CD4-positive, alpha-beta T cell treated with Interleukin-12 subunit alpha and Interleukin-12 subunit beta, for 1 hour (primary cell): ENCODE measurements at places on chromosomes 16 and 17.

DNA sequence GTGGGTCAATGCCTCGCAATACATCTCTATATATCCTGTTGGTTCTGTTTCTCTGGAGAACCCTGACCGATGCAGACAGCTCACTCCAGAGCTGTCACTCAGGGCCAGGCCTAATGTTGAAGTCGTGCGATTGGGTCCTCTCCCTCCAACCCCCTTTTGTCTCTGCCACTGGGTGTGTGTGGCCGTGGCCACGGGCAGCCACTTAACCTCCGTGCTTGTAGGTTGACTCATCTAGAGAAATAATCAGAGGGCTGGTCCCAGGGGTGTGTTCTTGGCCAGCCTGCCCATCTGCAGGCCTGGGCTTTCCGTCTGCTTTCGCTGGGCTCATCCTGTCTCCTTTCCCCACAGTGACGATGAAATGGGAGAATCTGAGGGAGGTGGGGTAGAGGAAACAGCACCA lies 7.4 kb downstream of the ADAD2 start:
- DNase-seq: no peak

DNA sequence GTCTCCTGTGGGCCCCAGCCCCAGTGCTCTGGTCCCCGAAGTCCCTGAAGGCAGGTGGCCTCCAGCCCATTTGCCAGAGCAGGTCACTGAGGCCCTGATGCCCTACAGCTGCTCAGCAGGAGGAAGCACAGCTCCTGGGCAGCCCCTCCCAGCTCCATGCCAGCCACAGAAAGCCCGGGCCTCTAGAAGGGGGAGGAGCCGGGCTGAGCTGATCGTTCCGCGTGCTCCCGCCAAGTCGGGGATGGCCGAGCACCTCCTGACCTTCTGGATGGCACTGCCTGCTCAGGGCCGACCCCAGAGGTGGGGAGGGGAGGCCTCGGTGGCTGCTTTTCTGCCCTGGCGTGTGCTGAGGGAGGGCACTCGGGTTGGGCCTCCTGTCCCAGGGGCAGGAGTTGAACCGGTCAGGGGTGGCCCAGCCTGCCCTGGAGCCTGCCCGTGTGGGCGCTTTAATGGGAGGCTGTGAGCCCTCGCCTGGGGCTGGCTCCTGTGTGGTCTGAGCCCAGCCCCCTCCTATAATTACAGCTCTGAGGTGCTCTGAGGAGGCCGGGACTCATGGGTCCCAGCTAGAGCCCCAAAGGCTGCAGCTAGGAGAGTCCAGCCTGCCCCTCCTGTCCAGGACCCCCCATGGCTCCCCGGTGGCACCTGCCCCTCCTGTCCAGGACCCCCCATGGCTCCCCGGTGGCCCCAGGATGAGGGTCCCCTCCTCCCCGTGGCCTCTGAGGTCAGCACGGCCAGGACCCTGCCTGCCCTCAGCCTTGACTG lies 29.7 kb downstream of the ZFPM1 start:
- no peak for DNase-seq

DNA sequence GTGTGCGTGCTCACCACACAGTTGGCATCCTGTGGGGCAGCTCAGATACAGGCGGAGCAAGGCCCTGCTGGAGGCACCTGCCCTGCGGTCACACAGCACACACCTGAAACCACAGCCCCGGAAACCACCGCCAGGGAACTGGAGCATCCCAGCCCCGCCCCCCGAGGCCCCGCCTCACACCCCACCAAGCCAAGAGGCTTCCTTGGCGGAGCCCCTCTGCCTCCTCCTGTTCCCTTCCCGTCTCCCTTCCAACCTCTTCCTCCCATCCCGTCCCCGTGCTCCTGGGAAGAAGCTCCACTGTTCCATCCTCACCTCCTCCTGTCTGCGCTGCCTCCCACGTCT lies 205.5 kb downstream of the NTN1 start:
- DNase-seq: peak; percentile 30

DNA sequence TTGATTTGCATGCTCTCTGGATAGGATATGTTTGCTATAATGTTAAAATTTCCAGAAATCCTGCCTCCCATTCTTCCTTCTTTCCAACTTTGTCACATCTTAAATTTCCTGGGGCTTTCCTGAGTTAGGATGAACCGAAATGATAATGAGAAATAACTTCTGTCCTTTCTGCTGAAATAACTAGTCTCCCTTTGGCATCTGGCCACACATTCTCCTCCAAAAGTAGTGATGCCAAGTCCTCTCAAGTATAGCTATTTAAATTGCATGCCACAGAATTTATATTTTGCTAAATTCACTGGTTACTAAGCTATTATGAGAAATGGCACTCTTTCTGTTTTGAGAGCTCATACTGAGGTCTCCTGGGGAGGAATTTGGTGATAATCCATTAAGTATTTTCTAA lies 30.6 kb downstream of the FAM20A start:
- DNase-seq: no peak

GRCh38 chr17:28684963-28685362 lies 23.0 kb downstream of the SUPT6H start:
- DNase-seq: no peak

- DNase-seq: no peak
Measured at GRCh38 chr17:29054835-29055234, 11.9 kb downstream of the PIPOX start.

DNA sequence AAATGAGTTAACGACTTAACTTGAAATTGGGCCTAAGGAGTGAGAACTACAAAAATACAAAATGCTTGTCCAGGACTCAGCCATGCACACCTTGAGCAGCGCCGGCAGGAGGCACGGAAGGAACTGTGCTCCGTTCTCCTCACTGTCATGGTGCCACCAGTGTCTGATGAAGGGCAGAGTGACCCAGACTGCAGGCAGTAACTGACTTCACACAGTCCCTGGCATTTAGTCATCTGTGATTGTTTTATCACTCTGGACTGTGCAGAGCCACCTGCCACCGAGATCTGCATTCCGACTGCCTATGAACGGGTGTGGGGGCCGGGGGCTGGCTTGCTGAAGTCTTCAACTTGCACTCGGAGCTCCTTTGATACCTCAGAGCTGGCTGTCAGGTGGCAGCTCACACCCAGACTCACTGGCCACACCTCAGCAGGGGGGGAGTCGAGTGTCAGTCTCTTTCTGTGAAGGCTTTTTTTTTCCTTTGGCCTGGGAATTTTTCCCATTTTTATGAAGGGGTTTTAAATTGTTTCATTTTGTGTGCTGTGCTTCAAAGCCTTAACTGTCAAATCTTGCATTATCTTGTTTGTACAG lies 20.2 kb upstream of the ENDOV start:
- DNase-seq: no peak

DNA sequence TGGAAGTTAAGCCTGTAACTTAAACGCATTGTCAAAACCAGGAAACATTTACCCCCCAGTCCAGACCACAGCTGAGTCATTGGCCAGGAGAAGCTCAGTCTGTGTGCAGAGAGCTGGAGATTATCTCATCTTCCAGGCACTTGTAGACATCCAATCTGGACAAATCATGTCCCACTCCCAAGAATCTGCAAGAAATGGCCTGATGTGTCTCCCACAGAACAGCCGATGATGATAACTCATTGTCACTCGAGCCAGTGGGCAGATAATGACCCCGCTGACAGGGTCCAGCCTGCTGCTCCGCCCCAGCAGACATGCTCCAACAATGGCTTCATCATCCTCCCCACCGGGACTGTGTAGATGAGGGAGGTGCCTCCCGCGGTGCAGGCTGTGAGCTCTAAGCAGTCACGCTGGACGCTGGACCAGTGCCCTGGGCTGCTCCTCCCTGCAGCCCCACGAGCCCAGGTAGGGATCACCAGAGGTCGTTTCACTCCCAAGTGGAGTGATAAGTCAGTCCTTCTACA lies 322.5 kb downstream of the C16orf95 start:
- DNase-seq: no peak

GRCh38 chr17:43983515-43984411 lies 20.7 kb upstream of the NAGS start:
- no peak for DNase-seq

GRCh38 chr17:11324021-11324420 lies 83.0 kb downstream of the SHISA6 start:
- no peak for DNase-seq

GRCh38 chr16:71337631-71338030 lies 20.9 kb upstream of the CALB2 start:
- no peak for DNase-seq

DNA sequence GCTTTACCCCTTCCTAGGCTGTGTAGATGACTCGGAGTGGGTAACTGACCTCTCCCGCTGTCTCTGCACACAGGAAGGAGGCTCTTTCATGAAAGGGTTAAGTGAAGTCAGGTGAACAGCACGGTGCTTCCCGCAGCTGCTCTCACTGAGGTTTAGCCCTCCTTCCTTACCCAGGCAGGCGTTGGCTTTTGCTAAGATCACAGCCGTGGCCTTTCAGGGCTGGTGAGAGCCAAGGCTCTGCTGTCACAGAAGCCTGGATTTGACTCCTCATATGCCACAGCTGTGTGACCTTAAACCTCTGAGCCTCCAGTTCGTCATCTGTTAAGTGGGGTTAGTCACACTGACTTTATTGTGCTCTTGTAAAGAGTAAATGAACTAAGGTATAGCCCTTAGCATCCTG lies 90.9 kb upstream of the PLCG2 start:
- no peak for DNase-seq

DNA sequence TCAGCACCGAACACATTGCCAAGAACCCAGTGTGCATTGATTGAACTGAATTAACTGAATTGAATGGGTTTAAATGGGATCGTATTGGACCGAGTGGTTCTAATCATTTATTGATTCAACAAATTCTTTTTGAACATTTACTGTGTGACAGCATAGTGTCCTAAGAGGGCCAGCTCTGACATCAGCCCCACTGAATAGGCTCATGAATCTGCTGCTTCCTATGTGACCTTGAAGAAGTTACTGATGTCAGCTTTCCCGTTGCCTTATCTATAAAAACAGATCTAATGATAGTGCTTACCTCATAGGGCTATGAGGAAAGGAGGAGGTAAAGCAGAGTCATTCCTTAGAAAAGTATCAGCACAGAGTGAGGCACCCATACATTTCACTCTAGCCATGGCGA lies 226.3 kb downstream of the CBLN1 start:
- no peak for DNase-seq

- no peak for DNase-seq
Measured at GRCh38 chr16:73319737-73320136, 271.8 kb upstream of the ZFHX3 start.

DNA sequence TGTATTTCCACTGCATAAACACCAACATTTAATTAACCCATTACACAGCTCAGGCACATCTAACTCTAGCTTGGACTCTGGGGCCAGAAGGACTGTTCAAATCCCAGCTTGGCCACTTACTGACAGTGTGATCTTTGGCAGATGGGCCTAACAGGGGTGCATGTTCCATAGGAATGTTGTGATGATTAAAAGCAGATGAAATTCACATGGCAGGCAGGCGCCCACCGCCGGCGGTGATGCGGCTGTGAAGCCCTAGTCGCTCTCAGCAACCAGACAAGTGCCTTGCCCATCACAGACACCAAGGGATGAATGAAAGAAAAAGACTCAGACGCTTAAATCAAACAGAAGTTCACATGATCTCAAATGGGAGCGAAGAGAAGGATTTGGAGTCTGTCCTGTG lies 84.6 kb upstream of the WSB1 start:
- DNase-seq: no peak

DNA sequence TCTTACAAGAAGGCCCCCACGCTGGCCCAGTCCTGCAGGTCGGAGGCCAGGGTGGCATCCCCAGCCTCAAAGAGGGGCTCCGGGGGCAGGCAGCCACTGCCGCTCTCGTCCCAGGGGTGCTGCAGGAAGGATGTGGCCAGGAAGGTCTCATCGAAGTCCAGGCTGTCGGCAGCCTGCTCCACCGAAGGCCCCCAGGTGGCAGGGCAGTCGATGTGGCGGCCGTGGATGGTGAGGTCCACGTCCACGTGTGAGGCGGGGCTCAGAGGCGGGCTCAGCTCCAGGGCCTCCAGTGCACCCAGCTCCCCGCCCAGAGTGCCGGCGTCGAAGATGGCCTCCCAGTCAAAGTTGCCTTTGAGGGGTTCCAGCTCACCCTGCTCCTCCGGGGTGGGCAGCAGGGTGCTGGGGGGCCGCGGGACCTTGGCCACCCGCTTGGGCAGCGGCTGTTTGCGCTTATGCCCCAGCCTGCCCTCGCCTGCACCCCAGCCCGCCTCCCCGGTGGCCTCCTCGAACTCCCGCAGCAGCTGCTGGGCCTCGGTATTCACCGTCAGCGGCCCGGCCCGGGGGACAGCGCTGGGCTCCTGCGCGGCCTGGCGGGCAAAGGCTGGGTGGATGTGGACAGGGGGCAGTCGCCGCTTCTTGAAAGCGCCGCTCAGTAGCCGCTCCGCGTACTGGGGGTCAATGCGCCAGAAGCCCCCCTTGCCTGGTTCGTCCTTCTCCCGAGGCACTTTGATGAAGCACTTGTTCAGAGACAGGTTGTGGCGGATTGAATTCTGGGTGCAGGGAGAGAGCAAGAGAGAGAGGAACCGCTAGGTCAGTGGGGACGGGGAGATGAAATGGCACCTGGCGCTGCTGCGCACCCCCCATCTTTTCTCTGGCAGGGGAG lies 3.5 kb downstream of the FOXJ1 start:
- DNase-seq: no peak

DNA sequence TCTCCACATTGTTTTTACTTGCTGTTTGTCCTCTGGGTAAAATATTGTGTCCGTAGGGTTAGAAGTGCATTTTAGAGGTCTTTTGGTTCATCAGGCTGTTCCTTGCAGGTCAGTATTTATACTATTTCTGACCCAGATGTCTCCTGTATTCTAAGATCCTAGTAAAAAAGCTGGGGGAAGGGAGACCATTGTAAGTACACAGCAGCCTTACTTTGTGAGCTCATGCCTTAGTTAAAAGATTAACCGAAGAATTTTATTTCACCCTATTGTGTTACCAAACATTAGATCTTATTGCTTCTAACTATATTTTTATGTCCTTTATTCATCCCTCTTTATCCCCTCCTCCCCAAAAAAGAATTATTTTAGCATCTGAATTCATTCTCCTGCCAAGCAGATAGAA lies 444.1 kb upstream of the RBFOX1 start:
- DNase-seq: no peak

DNA sequence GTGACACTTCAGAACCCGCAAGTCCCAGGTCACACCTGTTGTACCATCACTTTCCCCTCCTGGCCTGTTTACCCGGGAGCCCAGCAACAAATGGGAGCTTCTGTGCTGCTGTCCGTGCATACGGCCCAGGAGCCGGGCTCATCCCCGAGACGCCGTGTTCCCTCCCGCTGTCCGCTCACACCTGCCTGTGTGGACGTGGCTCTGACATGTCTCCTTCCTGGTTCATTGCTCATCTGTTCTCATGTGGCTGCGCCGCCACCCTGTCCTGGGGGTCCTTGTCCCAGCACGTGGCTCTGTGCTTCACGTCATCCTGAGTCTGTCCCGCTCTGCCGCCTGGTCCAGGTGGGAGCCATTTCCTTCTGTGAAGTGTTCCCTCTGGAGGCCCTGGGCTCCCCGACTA lies 37.9 kb downstream of the TBCD start:
- DNase-seq: no peak

- no peak for DNase-seq
Measured at GRCh38 chr16:9695152-9695551, 487.1 kb downstream of the GRIN2A start.

DNA sequence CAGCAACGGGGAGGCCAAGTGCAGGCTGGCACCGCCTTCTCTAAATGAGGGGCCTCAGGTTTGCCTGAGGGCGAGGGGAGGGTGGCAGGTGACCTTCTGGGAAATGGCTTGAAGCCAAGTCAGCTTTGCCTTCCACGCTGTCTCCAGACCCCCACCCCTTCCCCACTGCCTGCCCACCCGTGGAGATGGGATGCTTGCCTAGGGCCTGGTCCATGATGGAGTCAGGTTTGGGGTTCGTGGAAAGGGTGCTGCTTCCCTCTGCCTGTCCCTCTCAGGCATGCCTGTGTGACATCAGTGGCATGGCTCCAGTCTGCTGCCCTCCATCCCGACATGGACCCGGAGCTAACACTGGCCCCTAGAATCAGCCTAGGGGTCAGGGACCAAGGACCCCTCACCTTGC lies 18.5 kb downstream of the NGFR start:
- no peak for DNase-seq
